ENCODE measurements at places on chromosomes 12 and 14.

DNA sequence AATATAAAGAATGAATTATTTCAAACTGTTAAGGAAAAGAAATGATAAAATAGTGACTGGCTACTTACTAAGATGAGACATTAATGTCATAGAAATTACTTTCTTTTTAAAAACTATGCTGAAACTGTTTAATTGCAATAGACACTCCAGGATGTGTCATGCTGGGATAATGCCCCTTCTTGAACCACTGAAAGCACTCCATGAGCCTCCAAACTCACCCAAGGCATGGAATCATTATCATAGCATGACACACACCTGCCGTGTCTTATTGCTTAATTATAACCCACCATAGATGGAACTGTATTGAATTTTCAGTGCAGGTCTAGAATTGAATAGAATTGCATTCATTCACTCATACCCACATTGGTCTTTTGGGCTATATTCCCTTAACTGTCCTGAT lies 4.3 kb downstream of the MBIP start:
- DNase-seq, result no peak

GRCh38 chr12:77236066-77236465 lies 170.7 kb upstream of the E2F7 start:
- no peak for DNase-seq

DNA sequence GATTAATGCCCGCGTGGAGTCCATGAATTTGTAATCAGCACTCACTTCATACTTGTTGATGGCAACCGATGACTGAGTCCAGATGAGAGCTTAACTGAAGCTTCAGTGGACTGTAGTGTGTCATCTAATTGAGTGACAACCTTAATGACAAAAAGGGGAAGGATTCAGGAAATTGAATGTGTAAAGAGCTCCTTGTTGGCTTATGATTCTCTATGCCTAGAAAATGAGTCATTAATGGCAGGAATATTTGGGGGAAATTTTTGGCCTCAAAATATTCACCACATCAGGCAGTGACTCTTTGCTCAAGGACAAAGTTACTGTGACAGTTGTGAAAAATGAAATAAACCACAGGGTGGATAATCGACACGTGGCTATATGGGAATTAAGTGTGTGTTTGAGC lies 55.3 kb upstream of the STON2 start:
- no peak for DNase-seq

- no peak for DNase-seq
Measured at GRCh38 chr12:22899184-22899583, 274.2 kb downstream of the ETNK1 start.

GRCh38 chr12:102005256-102005655 lies 56.5 kb downstream of the WASHC3 start:
- DNase-seq, result no peak

- no peak for DNase-seq
Measured at GRCh38 chr12:115461401-115461800, 777.4 kb upstream of the TBX3 start.

DNA sequence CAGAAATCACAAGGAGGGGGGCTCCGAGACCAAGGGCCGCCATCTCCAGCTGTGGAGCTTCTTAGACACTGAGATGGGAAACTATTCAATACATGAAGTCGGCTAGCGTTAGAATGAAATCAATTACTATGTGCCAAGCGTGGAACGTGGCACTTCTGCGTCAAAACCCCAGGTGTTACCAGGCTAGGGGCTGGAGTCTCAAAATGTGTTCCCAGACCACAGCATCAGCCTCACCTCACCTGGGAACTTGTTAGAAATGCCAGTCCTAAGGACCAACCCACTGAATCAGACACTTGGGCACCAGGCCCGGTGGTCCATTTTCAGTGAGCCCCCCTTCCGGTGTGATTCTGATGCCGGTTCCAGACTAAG lies 5.0 kb upstream of the SETD1B start:
- no peak for DNase-seq

- DNase-seq, result no peak
Measured at GRCh38 chr12:227923-228845, 14.2 kb upstream of the SLC6A12 start.

DNA sequence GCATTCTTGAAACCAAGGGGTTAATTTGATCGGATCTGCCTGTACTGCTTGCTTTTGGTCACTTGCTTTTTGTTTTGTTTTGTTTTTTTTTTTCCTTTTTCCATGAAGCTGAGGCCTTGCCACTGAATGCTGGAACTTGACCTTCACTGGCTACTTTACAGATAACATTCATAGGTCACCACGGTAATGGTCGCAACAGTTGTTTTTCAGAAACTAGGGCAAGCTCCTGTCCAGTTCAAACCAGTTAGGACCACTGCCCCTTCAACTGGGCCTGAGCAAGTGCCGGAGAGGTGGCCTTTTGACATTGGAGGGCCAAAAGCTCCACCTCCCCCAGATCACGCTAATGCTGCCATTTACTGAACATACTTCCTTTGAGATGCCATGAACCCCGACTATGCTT lies 147.6 kb downstream of the FOXN3 start:
- DNase-seq, result no peak

GRCh38 chr12:128008341-128008740 lies 258.6 kb upstream of the TMEM132C start:
- DNase-seq, result no peak

DNA sequence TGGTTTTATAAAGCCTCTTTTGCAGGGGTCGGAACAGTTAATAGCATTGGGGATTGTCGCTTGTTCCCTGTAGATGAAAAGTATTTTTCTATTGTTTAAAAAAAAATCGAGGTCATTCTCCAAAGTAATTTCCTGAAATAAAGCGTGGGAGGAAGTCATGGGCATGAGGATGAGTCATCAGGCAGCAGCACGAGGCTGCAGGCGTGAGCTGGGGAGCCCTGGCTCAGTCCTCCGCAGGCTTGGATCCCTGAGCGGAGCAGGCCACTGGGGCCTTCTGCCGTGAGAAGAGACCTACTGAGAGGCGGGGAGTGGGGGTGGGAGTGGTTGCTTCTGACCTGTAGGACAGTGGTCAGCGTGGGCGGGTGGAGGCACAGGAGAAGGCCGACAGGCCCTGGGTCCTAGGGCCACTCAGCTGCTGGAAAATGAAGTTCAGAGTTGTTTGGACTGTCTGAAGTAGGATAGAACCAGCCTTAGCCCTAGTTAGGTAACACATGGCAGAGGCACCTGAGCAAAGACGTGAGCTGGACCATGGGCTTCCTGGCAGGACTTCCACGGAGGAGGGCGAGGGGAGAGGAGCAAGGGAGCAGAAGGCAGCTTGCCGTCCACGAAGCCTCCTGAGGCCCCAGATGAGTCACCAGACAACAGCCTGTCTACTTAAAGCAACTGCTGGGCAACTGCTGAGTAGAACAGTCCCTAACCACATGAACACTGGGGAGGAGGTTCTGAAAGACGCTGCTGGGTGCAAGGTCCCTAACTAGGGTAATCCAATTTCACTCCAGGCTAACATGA lies 21.1 kb upstream of the LGALS3 start:
- no peak for DNase-seq

DNA sequence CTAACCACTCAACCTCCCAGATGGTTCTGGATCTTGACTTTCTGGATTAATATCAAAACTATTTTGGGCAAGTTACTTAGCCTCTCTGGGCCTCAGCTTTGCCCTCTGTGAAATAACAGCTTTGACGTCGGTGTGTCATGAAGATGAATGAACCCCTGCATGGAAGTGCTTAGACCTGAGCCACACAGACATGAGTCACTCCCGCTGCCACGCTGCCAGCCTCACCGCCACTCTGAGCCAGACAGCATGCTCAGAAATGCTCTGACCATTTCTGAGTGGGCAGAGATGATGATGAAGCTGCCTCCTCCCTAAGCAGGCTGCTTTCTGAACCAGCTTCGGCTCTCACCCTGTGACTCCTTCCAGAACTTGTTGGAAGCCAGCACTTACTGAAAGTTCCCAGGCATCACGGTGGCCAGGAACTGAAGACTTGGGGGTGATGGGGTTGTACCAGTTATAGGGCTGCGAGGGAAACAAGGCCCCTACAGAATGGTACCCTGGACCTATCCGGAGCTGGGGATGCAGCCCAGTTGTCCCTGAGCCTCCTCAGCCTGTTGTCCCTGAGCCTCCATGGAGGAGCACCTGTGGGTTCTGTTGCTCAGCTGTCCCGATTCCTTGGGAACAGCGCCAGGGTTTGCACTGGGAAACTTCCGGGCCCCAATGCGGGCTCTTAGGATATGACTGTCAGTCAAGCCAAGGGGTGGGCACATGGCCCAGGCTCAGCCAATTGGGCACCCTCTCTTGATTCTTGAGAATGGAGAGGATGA lies 2.0 kb upstream of the CCDC197 start:
- no peak for DNase-seq

DNA sequence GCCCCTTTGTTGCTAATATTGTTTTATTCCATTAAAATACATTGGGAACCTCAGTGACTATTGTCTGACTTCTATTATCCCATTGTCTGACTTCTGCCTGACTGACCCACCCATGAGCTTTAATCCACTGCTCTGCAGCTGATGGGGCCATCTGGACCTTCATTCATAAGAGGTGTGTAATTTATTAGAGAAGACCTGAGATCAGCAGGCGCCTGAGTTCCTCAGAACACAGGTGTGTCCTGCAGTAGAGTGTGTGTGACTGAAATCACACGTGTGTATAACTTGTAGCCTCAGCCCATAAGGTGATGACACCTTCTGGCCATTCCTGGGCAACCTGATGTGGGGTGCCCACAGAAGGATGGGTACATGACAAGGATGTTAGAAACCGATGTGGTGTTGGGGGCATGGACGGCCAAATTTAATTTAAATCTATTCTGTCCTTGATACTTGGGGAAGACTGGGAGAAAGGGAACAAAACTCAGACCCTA lies 821.0 kb downstream of the TMEM121 start:
- DNase-seq, result no peak

DNA sequence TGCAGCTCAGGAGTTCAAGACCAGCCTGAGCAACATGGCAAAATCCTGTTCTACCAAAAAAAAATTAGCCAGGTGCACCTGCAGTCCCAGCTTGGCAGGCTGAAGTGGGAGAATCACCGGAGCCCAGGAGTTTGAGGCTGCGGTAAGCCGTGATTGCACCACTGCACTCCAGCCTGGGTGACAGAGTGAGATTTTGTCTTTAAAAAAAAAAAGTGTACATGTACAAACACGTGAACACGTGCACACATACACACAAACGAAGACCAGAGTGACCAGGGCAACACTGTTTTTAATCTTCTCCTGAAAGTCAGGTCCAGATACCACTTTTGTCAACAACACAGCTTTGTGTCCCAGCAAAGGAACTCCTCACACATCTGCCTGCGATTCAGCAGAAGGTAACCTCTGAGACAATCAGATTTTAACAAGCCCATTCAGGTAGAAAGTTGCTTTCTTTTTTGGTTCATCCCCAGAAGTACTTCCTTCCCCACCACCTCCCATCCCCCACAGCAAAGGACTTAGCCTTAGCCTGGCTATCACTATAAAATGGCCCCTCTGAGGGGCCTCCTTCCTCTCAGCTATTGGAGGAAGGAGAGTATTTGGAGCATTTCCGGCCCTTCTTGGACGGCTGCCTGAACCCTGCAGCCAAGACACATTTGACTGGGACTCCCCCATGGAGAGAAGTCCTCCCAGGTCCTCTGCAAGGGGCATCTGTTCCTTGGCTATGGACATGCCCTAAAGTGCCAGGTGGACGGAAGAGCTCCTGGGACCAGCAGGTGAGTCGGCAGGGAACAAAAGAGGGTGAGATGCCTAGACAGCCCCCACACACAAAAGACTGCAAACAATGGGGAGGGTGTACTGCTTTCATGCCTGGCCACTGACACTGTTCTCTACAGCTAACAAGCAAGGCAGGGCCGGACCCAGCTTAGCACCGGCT lies 9.8 kb downstream of the CTDSP2 start:
- DNase-seq, result no peak

GRCh38 chr14:58724702-58725101 lies 86.9 kb downstream of the DACT1 start:
- no peak for DNase-seq

GRCh38 chr12:49541140-49541861 lies 2.5 kb downstream of the KCNH3 start:
- no peak for DNase-seq

DNA sequence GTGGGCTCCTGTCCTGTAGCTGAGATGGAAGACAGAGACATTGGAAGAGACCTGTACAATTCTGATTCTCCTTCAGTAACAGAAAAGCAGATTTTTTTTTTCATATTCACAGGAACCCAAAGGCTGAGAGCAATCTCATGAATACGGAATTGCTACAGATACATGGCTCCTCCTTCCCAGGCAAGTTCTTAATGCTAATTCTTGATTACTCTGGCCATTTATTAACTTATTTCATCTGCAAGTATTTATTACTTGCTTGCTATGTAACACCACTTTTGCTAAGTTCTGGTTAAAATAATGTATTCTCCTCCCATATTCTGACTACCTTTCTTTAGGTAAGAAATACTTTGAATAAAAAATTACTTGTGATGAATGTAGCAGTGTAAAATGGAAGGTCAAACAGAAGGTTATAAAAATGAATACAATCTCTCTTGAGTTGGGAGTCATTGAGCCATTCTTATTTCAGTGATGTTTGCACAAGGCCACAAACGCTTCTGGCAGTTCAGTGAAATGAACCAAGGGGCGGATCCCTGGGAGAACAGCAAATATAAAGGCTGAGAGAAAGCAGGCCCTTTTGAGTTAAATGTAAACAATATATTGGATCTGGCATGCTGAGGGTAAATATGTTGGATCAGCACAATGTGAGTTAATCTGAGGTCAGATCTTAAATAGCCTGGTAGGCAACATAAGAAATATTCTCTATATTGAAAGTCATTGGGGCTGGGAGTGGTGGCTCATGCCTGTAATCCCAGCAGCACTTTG lies 37.6 kb downstream of the MUCL1 start:
- DNase-seq, result peak; percentile 92

- no peak for DNase-seq
Measured at GRCh38 chr12:115489253-115489652, 788.2 kb downstream of the MED13L start.

GRCh38 chr12:69189378-69189978 lies 49.9 kb upstream of the CPSF6 start:
- no peak for DNase-seq

DNA sequence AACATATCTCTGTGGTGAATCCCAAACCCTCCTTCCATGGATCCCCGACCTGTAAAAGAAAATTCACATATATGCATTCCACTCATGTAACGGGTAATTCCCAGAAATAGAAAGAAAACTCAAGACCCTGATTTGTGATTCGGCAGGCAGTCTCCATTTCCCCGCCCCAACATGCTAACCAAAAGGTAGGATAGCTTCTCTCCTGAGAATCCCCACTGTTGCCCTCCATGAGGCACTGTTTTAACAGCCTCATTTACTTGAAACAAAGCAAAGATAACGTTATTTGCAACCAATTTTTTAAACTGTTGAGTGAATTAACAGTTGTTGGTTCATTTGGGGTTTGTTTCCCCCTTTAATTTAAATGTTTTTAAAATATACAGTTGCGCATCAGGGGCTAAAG lies 774 bp upstream of the SLC2A13 start:
- DNase-seq, result no peak

DNA sequence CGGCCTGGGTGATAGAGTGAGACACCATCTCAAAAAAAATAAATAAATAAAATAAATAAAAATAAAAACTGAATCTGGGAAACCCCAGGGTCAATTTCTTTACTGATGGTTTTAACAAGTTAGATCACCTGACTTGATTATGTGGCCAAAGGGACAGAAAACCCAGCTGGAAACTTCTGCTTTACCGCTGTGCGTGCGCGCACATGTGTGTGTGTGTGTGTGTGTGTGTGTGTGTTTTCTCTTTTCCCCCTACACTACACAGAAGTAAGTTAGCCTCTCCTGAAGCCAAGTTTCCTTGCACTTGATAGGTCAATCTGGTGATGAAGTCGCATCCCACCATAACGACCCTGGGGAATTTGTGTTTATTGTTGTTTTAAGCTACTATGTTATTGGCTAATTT lies 105.3 kb upstream of the AMN1 start:
- no peak for DNase-seq

Data from NCI-H2081 treated with DMSO at 0.1 percent for 48 hours (cell line).